ENCODE measurements at places on chromosomes 1 and 21.

- DNase-seq = no peak
These were observed 160.2 kb downstream of the PSMG1 start for GRCh38 chr21:39022863-39023693.

- no peak for DNase-seq
These were observed 22.4 kb upstream of the LRRC8C start for GRCh38 chr1:89610457-89611011.

DNA sequence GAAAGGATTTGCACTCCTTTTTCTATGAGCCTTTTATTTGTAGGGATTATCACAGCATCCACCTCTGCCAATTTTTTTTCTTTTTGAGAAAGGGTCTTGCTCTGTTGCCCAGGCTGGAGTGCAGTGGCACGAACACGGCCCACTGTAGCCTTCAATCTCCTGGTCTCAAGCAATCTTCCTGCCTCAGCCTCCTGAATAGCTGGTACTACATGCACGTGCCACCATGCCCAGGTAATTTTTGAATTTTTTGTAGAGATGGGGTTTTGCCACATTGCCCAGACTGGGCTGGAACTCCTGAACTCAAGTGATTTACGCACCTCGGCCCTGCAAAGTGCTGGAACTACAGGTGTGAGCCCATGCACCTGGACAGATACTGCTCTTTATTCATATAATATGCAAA, 2.1 kb downstream of the SAMSN1 start:
- DNase-seq = no peak

DNA sequence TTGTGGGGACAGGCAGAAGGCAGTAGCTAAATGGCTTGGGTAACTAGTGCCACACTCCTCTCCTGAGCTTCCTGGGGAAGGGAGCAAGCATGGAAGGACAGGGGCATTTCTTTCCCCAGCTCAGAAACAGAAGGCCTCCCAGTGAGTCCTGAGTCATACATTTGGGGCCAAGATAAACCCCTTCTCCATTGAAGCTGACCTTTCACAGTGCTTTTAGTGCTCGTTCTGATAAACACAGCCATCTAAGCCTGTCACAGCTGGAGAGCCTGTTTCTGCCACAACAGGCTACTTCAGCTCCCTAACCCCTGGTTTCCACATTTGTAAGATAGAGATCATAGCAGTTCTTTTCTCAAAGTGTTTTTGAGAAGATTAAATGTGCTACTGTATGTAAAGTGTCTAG, 374.0 kb downstream of the LMX1A start:
- DNase-seq = no peak

GRCh38 chr1:88462488-88463261, 221.4 kb upstream of the PKN2 start:
- DNase-seq = peak; percentile 33

DNA sequence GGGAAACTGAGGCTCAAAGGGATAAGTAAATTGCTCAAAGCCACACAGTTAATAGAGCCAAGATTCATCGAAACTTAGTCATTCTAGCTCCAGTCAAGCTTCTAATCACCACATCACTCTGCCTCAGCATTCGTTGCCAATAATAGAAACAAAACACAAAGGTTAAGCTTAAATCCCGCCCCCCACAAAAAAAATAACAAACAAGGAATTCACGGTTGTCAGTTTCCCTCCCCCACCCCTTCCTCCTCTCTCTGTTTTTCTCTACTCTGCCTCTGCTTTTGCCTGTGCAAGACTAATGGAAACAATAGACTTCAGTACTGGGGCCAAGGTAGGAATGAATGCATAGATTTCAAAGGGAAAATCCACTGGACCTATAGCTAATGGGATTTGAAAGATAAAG, 70.7 kb upstream of the ZNF644 start:
- no peak for DNase-seq

- no peak for DNase-seq
These were observed 48.2 kb upstream of the ACTRT2 start for GRCh38 chr1:2972879-2973575.

DNA sequence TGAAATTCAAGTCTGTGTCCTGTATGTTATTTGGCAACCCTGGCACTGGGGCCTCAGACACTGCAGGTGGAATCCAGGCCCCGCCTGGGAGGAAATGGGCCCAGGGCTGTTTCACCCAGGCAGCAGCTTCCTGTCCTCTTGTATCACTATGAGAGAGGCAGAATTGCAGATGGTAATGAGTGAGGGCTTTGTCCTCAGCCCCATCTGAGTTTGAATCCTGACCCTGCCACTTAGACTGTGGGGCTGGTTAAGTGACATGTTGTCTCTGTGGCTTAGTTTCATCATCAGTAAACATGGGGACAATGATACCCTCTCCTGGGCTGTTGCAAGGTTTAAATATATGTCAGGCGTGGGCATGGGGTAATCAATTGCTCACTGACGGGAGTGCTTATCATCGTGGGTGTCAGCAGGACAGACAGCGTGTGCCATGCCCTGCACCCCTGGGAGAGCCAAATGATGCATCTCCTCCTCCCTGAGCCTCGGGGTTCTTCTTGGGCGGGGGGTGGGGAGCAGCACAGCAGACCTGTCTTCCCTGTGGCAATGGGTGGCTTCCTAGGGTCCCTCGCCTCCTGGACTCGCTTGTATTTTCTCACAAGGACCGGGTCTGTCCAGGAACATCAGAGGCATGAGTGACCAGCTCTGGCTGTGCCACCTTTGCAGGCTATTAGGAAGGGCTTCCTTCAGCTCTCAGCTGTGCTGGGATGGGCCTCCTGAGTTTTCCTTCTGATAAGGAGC, 42.1 kb downstream of the ARHGEF10L start:
- no peak for DNase-seq

DNA sequence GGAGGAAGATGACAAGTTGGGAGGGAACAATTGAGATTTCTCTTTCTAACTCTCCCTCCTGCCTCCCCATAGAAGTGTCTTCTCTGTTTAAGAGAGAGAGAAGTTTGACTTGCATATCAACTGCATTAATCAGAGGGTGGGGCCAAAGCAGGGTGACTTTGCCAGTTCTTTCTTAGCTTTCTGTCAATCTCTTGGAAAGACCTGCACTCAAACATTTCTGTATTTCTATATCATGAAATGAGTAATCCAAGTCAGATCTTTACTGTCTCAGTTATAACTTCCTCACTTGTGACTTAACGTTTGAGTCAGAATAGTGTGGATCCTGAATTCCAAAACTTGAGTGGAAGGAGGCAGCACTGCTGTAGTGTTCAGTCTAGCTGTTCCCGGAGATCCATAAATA, 180.8 kb upstream of the KCNK2 start:
- DNase-seq = no peak

GRCh38 chr1:154619181-154619948, 11.4 kb upstream of the ADAR start:
- DNase-seq = no peak

- DNase-seq = no peak
These were observed 212.6 kb upstream of the VAMP3 start for GRCh38 chr1:7558481-7558880.

DNA sequence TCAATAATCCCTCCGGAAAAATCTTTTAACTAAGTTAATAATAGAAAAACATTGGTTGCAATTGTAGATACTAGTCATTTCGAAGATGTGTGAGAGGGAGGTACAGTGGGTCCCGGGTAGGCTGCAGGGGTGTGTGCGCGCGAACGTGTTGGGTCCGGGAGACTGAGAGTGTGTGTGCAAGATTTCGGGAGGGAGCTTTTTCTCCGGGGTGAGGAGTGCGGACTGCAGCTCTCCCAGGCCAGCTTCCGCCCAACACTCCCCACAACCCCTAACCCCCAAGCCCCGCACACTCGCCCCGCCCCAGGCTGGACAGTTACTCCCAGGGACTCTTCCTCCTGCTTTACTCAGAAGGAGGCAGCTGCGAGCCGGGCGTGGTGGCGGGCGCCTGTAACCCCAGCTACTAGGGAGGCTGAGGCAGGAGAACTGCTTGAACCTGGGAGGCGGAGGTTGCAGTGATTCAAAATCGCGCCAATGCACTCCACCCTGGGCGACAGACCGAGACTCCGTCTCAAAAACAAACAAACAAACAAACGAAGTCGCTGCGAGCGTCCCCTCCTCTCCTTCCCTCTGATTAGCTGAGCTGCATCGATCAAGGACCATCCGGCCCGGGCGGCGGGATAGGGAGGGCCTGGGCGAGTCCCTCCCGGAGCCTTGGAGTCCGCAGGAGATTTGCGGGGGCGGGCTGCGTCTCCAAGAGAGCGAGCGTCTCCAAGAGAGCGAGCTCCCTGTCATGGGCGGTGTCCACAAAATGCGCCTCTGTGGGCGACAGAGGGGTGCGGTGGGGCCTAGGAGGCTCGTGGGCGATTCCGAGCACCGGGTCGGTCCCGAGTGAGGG, 28.3 kb upstream of the PPM1J start:
- DNase-seq = peak; percentile 67

- peak; percentile 27 for DNase-seq
These were observed 70.3 kb upstream of the KCNK1 start for GRCh38 chr1:233543338-233544255.

- no peak for DNase-seq
These were observed 112.3 kb downstream of the DDX20 start for GRCh38 chr1:111867868-111868440.

DNA sequence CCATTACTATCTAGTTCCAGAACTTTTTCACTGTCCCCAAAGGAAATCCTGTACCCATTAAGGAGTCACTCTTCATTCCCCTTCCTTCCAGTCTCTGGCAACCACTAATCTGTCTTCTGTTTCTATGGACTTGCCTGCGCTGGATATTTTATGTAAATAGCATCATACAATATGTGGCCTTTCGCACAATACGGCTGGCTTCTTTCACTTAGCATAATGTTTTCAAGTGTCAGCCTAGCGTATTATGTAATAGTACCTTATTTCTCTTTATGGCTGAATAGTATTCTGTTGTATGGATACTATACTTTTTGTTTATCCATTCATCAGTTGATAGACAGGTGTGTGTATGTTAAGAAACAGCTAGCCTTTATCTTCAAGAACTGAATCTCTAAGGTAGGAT, 14.3 kb downstream of the ATF3 start:
- DNase-seq = no peak

DNA sequence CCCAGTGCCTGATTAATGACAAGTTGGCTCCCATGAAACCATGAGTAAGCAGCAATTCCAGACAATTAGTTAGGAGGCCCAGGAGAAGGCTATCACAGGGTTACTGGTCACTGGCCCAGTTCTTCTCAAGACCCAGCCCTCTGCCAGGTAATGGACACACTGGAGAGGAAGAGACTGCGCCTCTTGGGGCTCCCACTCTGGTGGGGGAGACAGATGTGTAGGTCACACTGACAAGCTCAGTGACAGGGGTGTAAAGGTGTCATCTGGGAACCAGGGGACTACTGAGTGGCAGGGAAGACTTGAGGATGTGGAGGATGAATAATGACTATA, 4.9 kb downstream of the HPCA start:
- no peak for DNase-seq

- DNase-seq = no peak
These were observed 8.8 kb downstream of the SMYD2 start for GRCh38 chr1:214289574-214290272.

Data from suppressor macrophage treated with lipopolysaccharide for 1 hour (primary cell).